NT2/D1 (cell line): ENCODE measurements at places on chromosomes 5 and 9.
A peak's percentile ranks its signal among the peaks of the same experiment; 100 is the strongest.

GRCh38 chr9:122223435-122223834 is 5.3 kb downstream of the LHX6 start:
- no peak for DNase-seq

GRCh38 chr9:130548103-130548502 is 31.3 kb upstream of the FUBP3 start:
- no peak for DNase-seq

DNA sequence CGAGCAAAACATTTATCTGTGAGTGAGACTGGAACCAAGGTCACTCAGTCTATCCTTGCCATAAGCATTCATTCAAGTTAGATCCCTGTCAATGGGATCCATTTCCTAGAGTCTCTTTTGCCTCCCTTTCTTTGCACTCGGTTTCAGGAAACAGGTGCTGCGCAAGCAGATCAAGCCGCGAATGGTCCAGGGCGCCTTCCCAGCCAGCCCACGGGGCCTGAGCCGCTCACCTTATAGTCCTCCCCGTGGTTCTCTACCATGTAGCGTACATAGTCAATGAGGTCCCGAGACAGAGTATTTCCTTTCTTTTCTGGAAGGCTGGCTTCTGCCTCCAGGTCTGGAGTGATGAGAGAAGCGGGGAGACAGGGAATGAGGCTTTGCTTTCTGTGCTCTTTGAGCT is 3.4 kb downstream of the NOP16 start:
- DNase-seq, result no peak

- DNase-seq, result no peak
Observed at GRCh38 chr5:32156635-32157034, 17.5 kb downstream of the GOLPH3 start.

DNA sequence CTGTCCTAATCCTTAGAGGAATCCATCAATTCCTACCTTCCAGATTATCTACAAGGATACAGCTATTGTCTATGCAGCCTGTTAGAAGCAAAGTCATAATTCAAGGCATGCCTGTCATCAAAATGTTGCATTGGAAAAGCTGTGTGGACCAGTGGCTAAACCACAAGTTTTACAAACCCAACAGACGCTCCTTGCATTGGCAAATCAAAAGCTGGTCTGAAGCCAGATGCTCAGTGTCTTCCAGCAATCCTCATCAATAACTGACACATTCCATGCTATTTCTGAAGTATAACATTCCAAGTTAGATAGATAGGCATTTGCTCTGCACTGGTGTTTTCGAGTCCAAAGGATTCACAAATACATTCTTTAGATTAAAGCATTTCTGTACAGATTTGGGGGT is 213.6 kb downstream of the EBF1 start:
- no peak for DNase-seq

GRCh38 chr9:116190637-116191396 is 37.2 kb downstream of the PAPPA start:
- DNase-seq, result no peak

DNA sequence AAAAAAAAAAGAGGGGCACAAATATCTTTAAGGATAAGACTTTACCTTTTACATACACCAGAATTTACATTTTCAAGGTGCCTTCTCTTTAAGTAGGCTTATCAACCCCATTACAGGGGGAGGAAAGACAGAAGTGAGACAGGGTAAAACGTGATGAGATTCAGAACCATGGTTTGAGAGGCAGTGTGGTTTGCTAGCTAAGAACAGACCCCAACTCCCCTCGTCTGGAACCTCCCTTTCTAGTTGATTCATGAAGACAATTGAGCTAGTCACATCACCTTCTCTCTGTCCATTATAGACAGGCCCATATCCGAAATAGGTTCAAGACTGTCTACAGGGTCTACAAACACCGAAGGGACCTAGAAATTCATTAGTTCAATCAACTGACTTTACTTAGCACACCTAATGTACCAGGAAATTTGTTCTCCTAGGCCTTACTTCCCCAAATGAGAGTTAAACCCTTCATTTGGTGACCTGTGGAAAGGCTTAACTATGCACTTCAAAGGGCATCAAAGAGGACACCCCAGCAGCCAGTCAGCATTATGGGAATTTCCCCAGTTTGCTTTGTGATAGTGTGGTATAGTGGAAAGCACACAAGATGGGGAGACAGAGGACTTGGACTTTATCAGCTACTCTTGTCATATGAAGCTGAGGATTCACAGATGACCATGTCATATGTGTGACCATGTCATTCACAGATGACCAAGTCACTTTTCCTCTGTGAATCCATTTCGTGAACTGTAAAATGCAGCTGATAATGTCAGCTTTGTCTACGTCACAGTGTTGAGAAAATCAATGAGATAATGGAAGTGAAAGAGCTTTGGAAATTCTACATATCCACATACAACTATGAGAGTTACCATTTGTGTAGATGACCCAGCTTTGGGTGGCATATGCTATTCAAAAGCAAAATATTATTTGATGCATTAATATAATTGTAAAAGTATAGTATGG is 40.2 kb upstream of the CYFIP2 start:
- DNase-seq, result no peak

DNA sequence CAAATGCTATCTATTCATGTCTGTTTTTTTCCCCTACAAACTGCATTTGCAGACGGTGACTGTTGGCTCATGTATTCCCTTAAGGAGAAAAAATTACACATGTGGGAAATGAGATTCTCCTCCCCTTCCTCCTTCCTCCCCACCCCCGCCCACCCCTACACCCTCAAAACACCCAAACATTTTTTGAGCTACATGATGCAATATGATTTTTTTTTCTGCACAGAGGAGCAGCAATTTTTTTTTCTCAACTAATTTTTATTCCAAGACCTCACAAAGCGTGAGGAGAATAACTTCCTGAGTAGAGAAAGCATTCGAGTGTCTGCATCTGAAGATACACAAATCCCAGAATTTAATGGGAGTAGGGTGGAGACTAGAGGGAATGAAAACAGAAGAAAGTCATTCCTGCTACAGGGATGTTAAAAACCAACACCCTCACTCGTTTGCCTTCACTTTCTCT is 118.1 kb downstream of the PRDM6 start:
- DNase-seq, result no peak

DNA sequence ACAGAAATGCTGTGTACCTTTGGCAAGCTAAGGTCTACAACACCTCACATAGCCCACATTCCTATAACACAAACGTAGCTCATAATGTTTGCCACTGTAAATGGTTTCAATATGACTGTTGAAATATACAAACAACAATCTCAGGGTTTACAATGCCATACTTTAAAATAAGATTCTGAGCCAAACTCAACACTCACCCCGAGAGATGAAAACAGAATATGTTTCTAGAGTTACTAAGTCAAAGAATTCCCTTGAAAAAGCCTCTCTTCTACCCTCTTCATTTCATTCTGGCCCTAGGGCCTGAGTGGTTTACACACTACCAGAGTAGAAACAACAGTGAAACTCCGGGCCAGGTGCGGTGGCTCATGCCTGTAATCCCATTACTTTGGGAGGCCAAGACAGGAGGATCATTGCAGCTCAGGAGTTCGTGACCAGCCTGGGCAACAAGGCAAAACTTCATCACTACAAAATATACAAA is 72.6 kb downstream of the MYO10 start:
- no peak for DNase-seq

DNA sequence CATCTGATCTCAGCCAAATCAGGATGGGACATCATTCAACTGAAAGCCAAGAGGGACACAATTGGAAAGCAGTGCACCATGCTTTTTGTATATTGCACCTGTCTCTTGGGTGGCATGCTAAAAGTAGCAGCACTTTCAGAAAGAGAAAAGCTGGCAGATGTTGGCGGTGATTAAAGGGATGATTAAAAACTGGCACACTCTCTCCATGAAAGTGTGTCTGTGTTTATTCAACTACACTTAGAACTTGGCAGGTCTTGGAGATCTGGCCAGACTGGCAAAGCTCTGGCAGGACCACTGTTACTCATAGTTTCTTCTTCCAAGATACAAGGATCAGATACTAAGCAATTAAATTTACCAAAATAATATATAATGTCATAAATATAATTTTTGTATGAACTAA is 112.9 kb upstream of the ELAVL2 start:
- DNase-seq, result no peak

- no peak for DNase-seq
Observed at GRCh38 chr9:131747352-131747751, 7.5 kb upstream of the RAPGEF1 start.

DNA sequence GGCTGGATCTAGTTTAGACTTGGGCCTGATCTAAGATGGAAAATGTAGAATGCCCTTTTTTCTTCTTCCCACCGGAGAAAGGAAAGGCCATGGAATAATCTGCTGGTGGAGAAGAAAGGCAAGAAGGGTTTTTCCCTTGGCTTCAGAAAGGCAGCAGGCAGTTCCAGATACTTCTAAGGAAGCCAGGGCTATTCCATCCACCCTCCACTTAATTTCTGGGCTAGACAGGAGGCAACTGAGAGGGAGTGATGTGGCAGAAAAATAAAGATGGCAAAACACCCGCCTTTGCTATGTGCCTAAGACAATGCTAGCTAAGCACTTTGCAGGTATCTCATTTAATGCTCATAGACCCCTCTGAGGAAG is 9.9 kb downstream of the MYOZ3 start:
- DNase-seq, result no peak

GRCh38 chr5:177233206-177233605 is 70.3 kb downstream of the RAB24 start:
- DNase-seq, result no peak

DNA sequence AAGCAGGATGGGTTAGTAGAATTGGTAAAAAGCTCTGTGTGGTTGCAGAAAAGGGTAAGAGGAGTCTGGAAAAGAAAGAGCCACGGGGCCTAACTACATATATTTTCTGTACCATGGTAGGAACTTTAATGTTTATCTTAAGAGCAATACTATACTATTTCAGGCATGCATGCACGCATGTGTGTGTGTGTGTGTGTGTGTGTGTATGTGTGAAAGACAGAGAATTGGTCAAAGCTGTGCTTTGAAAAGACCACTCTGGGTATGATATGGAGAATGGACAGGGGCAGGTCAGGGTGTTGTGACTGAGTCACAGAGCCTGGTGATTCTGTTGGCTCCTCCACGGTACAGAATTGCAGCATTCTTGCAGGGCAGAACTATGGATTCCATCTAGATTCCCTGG is 339.3 kb downstream of the SLIT3 start:
- DNase-seq, result no peak

GRCh38 chr5:174910245-174910737 is 185.9 kb downstream of the MSX2 start:
- peak; percentile 40 for DNase-seq

DNA sequence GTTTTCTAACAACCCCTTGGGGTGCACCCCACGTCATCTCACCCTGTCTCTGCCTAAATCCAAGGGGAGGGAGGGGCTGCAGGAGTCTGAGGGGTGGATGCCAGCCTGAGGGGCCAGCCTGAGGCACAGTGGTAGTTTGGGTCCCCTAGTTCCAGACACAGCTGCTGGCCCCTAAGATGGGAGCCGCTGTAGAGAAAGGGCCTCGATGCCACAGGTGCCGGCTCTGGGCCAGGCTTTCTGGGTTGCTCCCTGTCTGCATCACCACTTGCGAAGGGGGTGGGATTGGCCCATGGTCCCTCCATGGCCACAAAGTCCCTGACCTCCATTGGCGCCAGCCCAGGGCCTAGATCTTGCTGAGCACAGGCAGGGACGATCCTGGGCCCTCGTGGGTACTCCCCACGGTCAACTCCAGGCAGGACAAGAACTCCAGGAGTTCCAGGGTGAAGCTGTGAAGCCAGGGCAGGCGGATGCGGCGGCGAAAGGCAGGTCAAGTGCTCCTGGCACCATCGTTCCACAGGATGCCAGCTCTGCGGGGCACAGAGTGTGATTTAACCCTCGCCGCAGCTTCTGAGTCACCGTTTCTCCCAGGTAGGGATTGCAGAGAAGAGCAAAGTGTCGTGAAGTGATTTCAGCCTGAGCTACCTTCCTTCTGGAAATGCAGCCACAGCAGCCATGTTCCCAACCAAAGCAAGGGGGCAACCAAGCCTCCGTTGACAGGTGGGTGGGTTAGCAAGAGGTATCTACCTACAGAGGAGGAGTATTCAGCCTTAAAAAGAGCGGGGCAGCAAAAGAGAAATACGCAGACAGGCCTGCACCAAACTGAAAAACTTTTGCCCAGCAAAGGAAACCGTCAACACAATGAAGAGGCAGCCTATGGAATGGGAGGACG is 41.6 kb upstream of the EXOC3 start:
- no peak for DNase-seq

DNA sequence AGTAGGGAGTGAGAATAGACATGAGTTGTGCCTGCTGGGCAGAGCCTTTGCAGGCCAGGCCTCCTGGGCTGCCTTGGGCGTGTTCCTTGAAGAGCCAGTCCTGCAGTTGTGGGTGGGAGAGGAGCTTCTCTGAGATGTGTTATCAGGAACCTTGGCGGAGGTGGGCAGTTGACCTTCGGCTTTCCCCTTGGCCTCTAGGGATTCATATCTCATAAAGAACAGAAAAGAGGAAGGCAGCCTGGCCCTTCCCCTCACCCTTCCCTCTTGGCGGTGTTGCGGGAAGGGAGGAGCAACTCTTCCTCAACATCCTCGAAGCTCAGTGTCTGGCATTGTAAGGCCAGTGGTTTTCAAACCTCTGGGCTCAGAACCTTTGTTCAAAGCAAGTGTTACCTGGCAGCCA is 59.2 kb downstream of the DAPK1 start:
- DNase-seq, result no peak

DNA sequence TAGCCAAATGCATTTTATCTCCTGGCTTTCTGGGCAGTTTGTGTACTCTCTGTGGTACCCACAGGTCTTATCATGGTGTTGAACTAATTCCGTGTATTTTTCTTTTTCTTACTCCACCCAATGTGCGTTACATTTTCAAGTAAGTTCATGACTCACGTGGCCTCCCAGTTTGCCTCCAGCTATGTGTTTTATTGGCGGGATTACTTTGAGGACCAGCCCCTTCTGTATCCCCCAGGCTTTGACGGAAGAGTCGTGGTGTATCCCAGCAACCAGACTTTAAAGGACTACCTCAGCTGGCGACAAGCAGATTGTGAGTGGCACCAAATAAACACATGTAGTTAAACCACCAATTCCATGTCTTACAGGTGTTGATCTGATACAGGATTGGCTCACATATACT is 3.2 kb downstream of the THG1L start:
- DNase-seq, result no peak

- DNase-seq, result no peak
Observed at GRCh38 chr9:127883959-127884358, 6.5 kb upstream of the AK1 start.

DNA sequence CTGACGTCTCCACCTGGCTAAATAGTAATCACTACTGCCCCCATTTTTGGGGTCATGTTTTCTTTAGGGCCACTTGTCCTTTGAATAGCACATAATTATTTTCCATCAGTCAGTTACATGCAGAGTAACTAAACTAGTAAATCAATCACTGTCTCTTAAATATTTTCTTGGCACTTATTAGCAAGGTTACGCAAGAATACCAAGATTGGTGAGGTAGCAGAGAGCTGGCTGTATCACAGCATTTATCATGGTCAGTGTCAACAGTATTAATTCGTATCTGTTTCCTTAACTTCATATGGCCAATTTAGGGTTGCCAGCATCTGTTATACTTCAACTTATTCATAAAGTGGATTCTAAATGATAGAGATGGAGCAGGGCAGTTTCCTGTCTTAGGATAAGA is 346.8 kb upstream of the FAM174A start:
- DNase-seq, result no peak

GRCh38 chr9:136671646-136672430 is 9.1 kb downstream of the EGFL7 start:
- DNase-seq, result no peak
